Esophagus squamous epithelium (tissue), 5 donors: ENCODE measurements at places on chromosomes 13 and 19.

DNA sequence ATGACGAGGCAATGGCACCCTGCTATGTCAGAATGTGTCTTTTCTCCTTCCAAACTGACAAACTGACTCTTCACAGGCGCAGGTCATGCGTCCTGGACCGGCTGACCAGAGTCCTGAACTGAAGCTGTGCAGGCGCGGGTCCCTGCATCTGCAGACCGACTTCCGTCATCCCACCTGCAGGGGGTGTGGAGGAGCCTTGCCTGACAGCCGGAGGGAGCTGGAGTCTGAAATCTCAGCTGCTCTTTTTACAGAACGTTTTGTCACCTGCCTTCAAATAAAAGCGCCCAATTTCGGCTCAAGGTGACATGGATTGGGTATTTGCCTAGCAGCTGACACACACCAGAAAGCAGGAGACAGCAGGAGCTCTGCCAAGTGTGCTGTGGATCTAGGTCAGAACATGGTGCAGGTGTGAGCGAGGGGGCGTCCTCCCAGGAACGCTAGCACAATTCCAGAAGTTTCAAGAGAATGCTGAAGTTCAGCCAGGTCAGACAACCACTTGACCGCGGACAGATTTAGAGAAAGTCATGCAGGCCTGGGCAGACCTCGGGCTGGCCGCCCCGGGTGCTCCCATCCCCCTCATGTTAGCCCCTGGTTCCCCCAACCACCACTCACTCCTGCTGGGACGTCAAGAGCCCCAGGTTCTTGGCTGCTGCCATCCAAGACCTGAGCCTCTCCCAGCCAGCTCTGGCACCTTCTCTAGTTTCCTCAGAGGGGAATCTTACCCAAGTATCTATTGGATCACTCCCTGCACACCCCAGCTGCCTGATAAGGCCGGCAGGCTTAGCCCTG lies 32.8 kb downstream of the ELL start:
- no peak for DNase-seq

- no peak for DNase-seq
Observed at GRCh38 chr19:32877323-32877912, 7.9 kb upstream of the SLC7A9 start.

DNA sequence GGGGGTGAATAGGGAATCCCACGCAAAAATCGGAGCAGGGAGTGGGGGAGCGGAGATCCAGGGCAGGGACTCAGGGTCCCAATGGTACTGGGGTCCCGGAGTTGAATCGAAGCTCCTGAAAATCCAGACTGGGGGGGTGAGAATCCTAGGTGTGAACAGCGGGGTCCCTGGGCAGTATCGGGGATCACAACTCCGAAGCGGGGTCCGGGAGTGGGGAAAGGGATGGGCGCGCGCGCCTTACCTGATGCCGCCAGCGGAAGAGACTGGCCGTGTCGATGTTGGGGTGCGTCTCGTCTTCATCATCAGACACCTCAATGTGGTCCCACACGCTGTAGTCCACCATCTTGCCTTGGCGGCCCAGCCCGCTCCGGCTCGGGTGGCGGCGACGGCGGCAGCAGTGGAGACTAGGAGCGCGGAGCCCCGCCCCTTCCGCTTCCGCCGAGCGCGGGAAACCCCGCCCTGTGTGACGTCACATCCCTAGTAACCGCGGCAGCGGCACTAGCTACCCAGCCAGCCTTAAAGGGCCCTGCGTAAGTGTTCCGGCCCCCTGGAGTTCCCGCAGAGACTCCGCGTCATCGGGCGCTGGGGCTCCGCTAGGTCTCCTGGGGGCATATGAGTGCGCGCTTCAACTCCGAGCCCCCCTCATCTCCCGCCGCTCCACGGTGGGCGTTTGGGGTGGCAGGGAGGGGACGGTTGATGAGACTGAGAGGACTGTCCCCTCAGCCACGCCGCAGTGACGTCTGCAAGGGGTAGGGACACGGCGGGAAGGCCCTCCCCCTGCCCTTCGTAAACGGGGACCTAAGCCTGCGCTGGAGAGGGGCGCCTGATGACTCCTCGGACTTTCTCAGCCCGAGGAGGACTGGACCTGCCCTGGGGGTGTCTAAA lies at the start of gene CDC37:
TSS of gene CDC37 (minus strand) at position 406 of the 885 bp plus-strand sequence. CDS start at position 343, 63 bp downstream.
- peak; percentile 63 for DNase-seq

DNA sequence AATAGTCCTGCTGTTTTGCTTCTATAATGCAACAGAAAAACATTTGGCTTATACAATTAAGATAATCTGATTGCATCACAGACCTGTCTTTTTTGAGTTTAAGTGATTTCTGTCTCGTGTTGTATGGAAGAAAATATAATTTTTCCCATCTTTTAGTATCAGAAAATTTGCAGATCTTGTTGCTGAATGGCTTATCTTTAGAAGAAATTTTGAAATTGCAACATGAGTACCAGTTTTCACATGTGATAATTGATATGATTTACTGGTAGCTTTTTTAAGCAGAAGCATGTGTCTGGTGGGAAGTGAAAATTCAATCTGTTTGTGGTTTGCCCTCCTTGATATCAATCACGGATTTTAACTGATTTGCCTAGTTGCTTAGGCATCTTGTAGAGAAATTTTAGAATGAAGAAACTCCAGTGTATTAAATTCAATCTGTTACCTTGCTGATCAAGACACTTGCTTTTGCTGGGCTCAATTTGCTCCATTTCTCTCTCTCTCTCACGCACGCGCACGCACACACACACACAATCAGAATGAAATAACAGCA lies 89.8 kb upstream of the MYCBP2 start:
- no peak for DNase-seq

DNA sequence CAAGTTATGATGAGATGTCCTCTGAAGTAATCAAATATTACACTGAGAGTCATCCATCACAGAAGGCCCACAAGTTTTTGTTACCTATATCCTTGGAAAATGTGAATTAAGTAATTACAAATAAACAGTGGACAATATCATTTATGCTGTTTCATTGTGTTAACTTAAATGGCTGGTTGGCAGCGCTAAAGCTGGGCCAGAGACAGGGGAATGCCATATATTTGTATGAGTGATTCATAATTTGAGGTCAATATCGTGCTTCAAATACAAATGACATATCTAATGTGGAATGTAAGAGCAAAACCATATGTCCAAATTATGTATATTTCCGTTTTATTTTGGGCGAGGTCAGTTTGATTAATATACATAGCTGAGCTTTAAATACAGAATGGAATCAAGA lies 1556.2 kb downstream of the SLITRK5 start:
- DNase-seq = no peak

- no peak for DNase-seq
Observed at GRCh38 chr19:4504891-4505569, 13.3 kb downstream of the PLIN4 start.

GRCh38 chr13:52887165-52887564 lies 38.7 kb upstream of the PCDH8 start:
- DNase-seq = no peak

DNA sequence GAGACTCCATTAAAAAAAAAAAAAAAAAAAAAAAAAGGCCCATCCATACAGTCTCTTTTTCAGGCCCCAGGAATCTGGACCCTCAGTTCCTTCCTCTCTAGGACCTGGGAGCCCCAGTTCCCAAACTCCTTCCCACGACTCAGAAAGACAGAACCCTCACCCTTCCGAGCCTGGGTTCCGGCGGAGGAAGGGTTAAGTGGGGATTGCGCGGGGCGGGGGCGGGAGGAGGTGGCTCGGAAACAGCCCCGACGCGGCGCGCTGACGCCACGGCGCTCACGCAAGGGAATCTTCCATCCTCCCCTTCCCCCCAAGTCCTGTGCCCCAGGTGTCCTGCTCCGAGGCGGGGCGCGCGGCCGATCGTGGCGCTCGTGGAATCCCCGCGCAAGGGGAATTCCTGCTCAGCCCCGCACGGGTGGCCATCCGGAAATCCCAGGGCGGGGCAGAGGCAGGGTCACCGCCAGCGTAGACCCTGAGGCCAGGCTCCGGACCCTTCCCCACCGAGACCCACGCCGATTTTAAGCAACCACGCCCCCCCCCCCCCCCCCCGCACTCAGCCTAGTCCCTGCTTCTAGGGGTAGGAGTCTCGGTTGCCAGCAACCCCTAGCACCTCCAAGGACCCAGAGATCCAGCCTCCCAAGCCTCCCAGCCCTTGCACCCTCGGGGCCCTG lies 659 bp downstream of the NFKBID start:
- DNase-seq = peak; percentile 48

DNA sequence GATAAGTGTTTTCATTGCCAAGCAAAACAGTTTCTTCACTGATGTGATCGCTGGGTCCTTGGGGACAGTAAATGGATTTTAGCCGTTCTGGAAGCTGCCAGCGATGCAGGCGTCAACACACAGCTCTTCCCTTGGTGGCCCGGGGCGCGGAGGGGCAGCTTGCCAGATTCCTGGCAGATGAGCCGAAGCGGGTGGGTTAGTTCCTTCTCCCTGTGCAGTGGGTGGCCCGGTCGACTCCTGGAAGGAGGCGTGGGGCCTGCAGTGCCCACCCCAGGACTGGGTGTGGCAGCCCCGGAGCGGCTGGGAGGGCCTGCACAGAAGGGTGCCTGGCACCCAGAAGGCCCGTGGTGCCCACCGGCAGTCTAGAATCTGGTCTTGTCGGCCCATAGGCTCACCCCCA lies 69.0 kb downstream of the KDM4B start:
- DNase-seq = no peak
